Memory B cell (primary cell): ENCODE measurements at places on chromosomes 11 and 22.

GRCh38 chr22:47166446-47167016 is 404.1 kb downstream of the TBC1D22A start:
- H3K4me3 ChIP-seq = no peak overlapping the region
- no peak for DNase-seq
- H3K36me3 ChIP-seq = peaks cover 26% of the 10 kb centered on the region
- H3K27me3 ChIP-seq = no peaks in the 10 kb centered on the region

- no peak for DNase-seq
- no peaks in the 10 kb centered on the region for H3K36me3 ChIP-seq
- H3K27me3 ChIP-seq = peaks cover 6% of the 10 kb centered on the region
Measured at GRCh38 chr11:107609400-107610218, 18.7 kb downstream of the ELMOD1 start.

GRCh38 chr11:67311556-67312082 is 8.3 kb downstream of the SSH3 start:
- peaks cover 7% of the 10 kb centered on the region for H3K4me1 ChIP-seq
- H3K4me3 ChIP-seq = no peak overlapping the region
- DNase-seq = no peak
- H3K27me3 ChIP-seq = no peaks in the 10 kb centered on the region

GRCh38 chr11:113553235-113553634 is 78.0 kb upstream of the DRD2 start:
- H3K27ac ChIP-seq = no peak overlapping the region
- H3K36me3 ChIP-seq = no peaks in the 10 kb centered on the region
- no peak overlapping the region for H3K4me3 ChIP-seq
- DNase-seq = no peak

DNA sequence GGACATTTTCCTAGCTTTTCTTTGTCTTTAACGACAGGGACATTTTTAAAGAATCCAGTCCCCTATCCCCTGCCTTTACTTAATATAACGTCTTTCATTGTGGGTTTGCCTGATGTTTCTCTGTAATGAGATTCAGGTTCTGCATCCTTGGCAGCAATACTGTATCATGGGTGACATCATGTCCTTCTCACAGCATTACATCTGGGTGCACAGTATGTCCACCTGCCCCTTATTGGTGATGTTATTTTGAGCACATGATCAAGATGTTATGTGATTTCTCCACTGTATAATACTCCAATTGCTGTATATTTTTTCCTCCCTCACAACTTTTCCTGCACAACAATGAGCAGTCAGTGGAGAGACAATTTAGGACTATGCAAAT is 9.7 kb upstream of the STK33 start:
- H3K27me3 ChIP-seq = peaks cover 7% of the 10 kb centered on the region
- H3K27ac ChIP-seq = no peak overlapping the region
- DNase-seq = no peak
- no peak overlapping the region for H3K4me3 ChIP-seq

DNA sequence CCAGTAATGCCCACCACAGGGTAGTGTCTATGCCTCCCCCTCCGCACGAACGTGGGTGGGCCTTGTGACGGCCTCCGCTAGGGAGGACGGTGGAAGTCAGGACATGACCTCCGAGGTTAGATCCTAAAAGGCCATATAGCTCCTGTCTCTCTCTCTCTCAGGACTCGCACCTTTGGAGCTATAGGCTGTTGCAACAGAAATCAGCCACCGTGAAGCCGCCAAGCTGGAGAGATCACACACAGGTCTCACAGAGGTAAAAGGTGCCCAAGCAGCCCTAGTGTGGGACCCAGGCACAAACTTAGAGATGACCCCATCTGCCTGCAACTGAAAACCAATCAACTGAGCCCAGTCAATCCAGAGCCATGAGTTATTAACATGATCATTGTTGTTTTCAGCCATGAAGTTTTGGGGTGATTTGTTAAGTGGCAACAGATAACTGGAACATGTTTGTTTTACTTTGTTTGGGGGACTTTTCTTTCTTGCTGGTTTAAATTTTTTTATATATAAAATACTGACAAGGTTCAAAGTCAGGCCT is 7.4 kb upstream of the NAP1L4 start:
- H3K4me3 ChIP-seq = no peak overlapping the region
- H3K27ac ChIP-seq = no peak overlapping the region
- no peaks in the 10 kb centered on the region for H3K27me3 ChIP-seq
- H3K36me3 ChIP-seq = peaks cover 16% of the 10 kb centered on the region

DNA sequence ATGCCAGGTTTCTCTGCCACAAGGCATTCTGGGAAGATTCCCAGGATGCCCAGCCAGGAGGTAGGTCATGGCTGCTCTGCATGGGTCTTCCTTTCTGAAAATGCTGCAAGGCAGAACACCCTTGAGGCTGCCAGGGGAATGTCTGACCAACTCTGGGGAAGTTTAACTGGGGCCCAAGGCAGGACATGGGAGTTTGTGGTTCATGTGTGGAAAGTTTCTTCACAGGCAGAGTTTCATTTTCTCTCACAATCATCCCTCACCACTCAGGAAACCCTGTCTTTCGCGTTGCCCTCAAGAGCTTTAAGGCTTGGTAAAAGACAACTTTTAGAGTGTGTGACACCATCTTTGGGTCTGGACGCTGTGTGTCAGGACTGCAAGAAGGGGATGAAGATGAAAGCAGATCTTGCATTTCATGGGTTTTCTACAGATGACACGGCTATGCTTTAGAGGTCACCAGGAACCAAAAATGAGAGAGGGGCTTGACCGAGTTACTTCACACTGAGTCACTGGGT is 133.5 kb downstream of the CD44 start:
- no peak overlapping the region for H3K27ac ChIP-seq
- H3K4me3 ChIP-seq = no peak overlapping the region
- no peaks in the 10 kb centered on the region for H3K27me3 ChIP-seq

GRCh38 chr11:103525069-103525468 is 415.8 kb downstream of the DYNC2H1 start:
- no peaks in the 10 kb centered on the region for H3K4me1 ChIP-seq
- no peak overlapping the region for H3K4me3 ChIP-seq
- no peaks in the 10 kb centered on the region for H3K27me3 ChIP-seq
- H3K36me3 ChIP-seq = no peaks in the 10 kb centered on the region
- H3K27ac ChIP-seq = no peak overlapping the region

- DNase-seq = no peak
- peak overlapping the region; percentile 3 for H3K27ac ChIP-seq
- H3K4me3 ChIP-seq = no peak overlapping the region
Measured at GRCh38 chr22:46895753-46896152, 133.3 kb downstream of the TBC1D22A start.

GRCh38 chr11:66844496-66845142 is 1.4 kb downstream of the RCE1 start:
- no peak for DNase-seq
- peaks cover 2% of the 10 kb centered on the region for H3K36me3 ChIP-seq
- peak overlapping the region; percentile 95 for H3K27ac ChIP-seq

DNA sequence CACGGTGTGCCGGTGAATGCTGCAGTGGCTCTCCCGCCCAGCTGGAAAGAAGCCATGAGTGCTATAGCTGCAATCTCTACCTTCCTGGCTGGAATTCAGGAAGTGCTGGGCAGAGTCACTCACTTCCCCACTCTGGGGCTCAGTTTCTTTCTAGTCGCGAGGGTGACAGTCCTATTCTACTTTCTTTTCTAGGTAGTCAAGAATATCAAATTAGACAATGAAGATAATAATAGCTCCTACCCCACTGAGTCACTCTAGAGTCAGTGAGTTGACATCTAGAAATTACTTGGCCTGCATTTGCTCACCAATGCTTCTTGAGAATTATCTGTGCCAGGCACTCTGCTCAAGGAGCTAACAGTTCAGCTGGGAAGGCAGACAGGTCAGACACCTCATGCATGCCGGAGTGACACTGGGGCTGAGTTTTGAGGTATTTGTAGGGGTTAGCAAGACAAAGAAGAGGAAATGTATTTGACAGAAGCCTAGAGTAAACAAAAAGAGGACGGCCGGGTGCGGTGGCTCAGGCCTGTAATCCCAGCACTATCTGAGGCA is 3.2 kb downstream of the CENPM start:
- H3K27ac ChIP-seq = peak overlapping the region; percentile 3
- H3K4me1 ChIP-seq = peaks cover 34% of the 10 kb centered on the region
- H3K4me3 ChIP-seq = no peak overlapping the region
- H3K36me3 ChIP-seq = no peaks in the 10 kb centered on the region
- no peaks in the 10 kb centered on the region for H3K27me3 ChIP-seq

DNA sequence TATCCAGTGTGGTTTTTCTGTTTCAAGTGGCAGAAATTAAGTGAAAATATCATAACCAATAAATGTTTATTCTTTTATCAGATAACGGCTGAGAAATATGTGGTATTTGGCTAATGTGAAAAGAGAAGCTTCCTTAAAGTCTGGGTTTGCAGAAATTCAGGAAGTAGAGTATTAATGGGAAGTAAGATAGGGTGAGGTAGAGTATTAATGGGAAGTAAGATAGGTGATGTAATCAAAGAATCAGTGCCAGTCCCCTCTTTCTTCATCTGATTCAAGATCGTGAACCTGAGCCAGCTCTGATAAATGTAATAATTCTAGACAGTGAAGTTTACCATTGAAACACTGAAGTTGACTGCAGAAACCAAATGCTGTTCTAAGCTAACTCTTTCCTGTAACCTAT is 30.9 kb downstream of the TRPC6 start:
- H3K36me3 ChIP-seq = no peaks in the 10 kb centered on the region
- H3K27me3 ChIP-seq = no peaks in the 10 kb centered on the region
- no peak for DNase-seq
- peaks cover 16% of the 10 kb centered on the region for H3K4me1 ChIP-seq

- no peaks in the 10 kb centered on the region for H3K4me1 ChIP-seq
- no peak for DNase-seq
- H3K27ac ChIP-seq = no peak overlapping the region
- H3K4me3 ChIP-seq = no peak overlapping the region
- H3K36me3 ChIP-seq = no peaks in the 10 kb centered on the region
Measured at GRCh38 chr11:58165504-58166106, 23.3 kb upstream of the OR9Q2 start.

GRCh38 chr11:113567867-113568544 is 92.8 kb upstream of the DRD2 start:
- DNase-seq = no peak
- no peak overlapping the region for H3K27ac ChIP-seq
- peaks cover 8% of the 10 kb centered on the region for H3K27me3 ChIP-seq
- peaks cover under 1% of the 10 kb centered on the region for H3K4me1 ChIP-seq

DNA sequence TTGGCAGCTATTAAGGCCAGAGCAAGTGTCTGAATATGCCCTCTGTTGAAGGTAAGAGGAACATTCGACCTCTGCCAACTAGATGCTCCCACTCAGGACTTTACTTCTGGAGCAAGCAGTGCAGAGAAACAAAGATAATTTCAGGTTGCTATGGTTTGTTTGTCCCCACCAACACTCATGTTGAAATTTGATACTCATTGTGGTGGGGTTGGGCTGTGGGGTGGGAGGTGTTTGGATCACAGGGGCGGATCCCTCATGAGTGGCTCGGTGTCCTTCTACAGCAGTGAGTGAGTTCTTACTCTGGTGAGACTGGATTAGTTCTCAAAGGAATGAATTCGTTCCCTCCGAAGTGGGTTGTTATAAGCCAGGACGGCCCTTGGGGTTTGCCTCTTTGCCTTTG is 12.0 kb downstream of the OR8A1 start:
- H3K4me1 ChIP-seq = peaks cover 2% of the 10 kb centered on the region
- no peak overlapping the region for H3K4me3 ChIP-seq
- H3K27me3 ChIP-seq = peaks cover 6% of the 10 kb centered on the region
- H3K27ac ChIP-seq = no peak overlapping the region
- no peak for DNase-seq
- H3K36me3 ChIP-seq = no peaks in the 10 kb centered on the region

DNA sequence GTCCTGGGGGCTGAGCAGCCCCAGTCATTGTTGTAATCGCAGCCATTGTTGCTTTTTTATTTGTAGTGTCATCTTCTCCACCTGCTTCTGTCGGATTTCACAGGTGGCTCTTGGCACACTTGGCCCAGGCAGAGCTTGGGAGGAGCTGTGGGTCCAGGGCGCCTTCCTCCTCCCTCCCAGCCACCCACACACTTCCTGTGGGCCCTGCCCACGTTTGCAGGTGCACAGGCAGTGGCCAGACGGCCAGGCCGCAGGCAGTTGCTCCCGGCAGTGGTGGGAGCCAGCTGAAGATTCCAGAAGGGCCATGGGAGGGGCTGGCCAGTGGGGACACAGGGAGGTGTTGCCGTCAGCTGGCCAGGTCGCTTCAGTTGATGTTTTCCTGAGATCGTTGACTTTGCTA is 1191.9 kb downstream of the BRD1 start:
- no peaks in the 10 kb centered on the region for H3K4me1 ChIP-seq
- H3K4me3 ChIP-seq = no peak overlapping the region
- no peaks in the 10 kb centered on the region for H3K27me3 ChIP-seq
- DNase-seq = no peak
- H3K27ac ChIP-seq = no peak overlapping the region
- H3K36me3 ChIP-seq = no peaks in the 10 kb centered on the region

DNA sequence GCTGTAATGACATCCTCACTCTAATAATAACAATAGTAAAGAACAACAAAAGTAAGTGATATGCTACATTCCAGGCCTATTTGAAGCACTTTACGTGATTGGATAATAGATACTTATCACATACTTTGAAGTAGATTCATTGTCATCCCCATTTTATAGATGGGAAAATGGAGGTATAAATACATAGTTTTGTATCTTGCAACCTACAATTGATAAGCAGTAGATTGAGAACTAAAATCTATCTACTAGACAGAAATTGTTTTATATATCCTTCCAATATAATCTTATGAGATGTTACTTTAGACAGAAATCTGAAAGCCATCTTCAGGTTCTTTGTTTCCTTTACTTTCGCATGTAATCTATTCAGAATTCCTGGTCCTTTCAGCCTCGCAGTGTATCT is 104.6 kb upstream of the CD44 start:
- peaks cover 24% of the 10 kb centered on the region for H3K4me1 ChIP-seq
- peaks cover 2% of the 10 kb centered on the region for H3K36me3 ChIP-seq
- H3K4me3 ChIP-seq = no peak overlapping the region
- no peaks in the 10 kb centered on the region for H3K27me3 ChIP-seq
- H3K27ac ChIP-seq = no peak overlapping the region
- DNase-seq = no peak

- no peak overlapping the region for H3K4me3 ChIP-seq
- H3K27ac ChIP-seq = no peak overlapping the region
- H3K4me1 ChIP-seq = no peaks in the 10 kb centered on the region
- peaks cover 2% of the 10 kb centered on the region for H3K27me3 ChIP-seq
- no peak for DNase-seq
Measured at GRCh38 chr11:28566339-28567089, 458.3 kb downstream of the METTL15 start.

DNA sequence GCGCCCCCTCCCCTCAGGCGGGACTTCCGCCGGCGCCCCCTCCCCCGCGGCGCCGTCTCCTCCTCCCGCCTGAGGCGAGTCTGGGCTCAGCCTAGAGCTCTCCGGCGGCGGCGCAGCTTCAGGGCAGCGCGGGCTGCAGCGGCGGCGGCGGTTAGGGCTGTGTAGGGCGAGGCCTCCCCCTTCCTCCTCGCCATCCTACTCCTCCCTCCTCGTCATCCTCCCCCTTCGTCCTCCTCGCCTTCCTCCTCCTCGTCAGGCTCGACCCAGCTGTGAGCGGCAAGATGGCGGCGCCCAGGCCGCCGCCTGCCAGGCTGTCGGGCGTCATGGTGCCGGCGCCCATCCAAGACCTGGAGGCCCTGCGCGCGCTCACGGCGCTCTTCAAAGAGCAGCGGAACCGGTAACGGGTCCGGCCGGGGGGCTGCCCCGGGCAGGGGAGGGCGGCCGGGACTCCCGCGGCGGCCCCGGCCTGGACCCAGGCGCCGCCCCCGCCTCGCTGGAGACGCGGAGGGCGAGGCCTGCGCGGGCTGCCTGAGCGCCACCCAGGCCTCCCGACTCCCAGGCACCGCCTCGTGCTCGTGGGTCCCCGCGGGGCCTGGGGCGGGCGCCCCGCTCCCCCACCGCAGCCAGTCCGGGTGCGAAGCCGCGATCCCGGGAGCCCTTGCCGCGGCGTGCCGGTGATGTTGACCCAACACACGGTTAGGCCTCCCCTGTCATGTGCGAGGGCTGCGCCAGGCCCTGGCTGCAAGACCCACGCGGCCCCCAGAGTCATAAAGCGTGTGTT is at the start of gene ATXN10:
ATXN10 (plus strand) TSS at position 52 of the 781 bp plus-strand sequence; CDS start at position 282, 230 bp downstream.
- peak within 1 kb of the TSS; percentile 93 for H3K4me3 ChIP-seq
- H3K27ac ChIP-seq = peak within 1 kb of the TSS; percentile 94
